Activated CD4-positive, alpha-beta T cell treated with anti-CD3 and anti-CD28 coated beads, Interleukin-2, amount 50 U/mL, for 48 hours (primary cell): ENCODE measurements at places on chromosomes 3 and 15.

- no peak for DNase-seq
Observed at GRCh38 chr3:169657351-169658124, 6.0 kb downstream of the MECOM start.

DNA sequence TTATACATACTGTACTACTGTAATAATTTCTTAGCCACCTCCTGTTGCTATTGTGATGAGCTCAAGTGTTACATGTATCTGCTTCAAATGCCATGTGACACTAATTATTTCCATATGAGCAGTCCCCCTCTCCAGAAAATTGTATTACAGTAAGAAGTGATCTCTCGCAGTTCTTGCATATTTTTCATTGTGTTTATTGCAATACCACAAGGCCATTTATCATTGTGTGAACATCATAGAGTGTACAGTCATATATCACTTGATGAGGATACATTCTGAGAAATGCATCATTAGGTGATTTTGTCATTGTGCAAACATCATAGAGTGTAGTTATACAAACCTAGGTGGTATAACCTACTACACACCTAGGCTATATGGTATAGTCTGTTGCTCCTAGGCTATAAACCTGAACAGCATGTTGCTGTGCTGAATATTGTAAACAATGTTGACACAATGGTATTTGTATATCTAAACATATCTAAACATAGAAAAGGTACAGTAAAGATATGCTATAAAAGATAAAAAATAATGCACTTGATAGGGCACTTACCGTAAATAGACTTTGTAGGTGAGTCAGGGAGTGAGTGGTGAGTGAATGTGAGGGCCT, 189.6 kb upstream of the MLF1 start:
- DNase-seq = no peak

DNA sequence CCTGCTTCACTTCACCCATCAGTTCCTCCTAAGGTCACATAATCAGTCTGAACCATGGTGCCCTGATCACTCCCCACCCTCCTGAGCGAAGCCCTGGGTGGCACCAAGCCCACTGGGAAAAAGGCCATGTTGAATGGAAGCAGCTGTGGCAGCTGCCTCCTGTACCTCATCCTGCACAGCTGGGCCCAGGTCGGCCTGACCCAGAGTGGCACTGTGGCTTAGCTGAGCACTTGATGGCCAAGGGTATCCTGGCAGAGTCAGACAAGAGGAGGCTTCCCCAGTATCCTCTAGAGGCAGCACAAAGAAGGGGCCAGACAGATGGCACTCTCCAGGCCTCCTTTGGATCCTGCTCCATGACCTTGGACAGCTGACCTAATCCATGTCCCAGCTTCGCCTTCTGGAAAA, 68.4 kb downstream of the TLE3 start:
- no peak for DNase-seq

DNA sequence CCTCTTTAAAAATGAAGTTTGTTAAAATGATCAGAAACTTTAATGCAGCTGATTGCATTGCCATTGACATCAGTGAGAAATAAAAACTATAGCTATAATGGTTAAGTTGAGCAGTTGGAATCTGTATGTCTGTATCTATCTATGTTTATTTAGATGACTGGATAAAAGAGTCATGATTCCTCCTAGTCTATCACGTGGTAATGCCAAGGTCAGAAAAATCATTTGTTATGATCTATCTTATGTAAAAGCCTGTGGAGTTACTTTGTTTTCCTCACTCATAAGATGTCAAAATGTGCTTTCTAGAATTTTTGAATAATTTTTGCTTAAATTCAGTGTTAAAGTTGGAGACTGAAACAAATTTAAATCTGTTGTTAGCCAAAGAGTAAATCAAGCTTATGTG, 63.3 kb downstream of the MBNL1 start:
- DNase-seq = no peak

DNA sequence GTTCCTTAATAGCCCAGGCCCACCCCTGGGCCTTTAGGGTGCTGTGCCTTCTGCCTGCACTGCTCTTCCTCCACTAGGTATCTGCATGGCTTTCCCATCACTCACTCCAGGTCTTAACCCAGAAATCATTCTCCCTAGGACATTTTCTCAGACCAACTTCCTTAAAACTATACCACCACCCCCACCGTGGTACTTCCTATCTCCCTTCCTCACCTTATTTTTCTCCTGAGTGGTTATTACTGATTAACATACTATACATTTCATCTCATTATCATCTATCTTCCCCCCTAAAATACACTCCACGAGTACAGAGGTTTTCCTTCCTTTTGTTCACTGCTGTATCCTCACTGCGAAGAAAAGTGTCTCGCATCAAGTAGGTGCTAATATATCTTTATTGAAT, 115.2 kb downstream of the ANO10 start:
- DNase-seq = no peak

DNA sequence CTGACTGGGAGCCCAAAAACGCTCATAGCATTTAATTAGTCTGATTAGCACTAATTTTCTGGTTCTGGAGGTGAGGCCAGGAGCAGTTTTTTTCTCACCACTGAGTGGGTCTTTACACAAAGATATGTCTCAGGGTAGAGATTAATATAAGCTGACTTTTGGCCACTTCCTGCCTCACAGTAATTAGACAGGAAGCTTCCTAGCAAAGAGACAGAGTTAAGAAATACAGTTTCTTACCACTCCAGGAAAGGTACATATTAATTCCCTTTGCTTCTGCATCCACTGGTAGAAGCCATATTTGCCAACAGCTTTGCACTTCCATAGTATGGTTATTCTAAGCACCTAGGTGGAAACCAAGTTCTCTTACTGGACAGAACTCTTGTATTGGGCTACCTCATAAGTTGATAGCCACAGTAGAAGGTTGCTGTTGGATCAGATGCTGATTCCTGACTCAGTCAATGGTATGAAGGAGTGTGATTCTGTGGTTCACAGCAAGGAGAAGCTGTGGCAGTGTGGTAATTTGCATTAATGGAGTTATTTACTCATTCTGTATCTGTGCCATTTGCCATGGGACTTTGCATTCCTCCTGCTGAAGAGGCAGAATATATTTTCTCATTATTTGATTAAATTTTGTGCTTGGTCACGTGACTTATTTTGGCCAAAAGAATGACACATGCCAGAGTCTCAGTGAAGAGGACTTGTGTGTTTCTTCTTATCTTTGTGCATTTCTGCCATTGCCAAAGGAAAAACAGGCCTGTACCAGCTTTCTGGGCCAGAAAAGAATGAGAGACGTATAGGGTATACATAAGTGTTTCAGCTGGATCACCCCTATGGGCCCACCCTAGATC, 17.5 kb upstream of the ZBTB20 start:
- no peak for DNase-seq

GRCh38 chr3:152040319-152040718, 166.9 kb downstream of the SUCNR1 start:
- DNase-seq = no peak

DNA sequence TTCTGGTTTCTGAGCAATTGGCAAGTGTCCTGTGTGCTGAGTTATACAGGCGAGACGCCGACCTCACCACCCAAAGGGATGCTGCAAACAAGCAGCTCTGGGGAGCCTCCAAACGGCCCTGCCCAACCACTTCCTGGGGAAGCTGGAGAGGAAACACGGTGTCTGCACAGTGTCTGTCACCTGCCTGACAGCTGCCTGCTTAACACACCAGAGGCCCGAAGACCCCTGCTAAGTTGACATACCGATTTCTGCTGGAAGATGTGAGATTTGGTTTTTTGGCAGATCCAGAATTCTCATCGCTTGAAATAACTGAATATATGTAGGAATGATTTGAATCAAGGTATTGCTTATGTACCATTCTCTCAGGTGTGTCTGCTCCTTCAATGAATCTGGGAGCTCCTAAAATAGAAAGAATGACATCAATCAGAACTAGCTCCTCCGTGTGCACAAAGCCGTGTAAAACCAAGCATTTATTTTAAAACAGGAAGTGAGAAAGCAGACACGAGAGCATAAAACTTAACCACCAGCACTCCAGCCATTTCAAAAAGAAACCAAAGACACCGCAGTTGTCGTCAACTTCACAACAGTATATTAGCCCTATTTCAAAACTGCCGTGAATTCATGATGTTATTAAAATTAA, 27.2 kb downstream of the LRRC2 start:
- DNase-seq = peak; percentile 63

- no peak for DNase-seq
Observed at GRCh38 chr3:60931452-60931851, 319.8 kb downstream of the FHIT start.

GRCh38 chr3:119527714-119528113, 29.4 kb downstream of the TIMMDC1 start:
- no peak for DNase-seq

DNA sequence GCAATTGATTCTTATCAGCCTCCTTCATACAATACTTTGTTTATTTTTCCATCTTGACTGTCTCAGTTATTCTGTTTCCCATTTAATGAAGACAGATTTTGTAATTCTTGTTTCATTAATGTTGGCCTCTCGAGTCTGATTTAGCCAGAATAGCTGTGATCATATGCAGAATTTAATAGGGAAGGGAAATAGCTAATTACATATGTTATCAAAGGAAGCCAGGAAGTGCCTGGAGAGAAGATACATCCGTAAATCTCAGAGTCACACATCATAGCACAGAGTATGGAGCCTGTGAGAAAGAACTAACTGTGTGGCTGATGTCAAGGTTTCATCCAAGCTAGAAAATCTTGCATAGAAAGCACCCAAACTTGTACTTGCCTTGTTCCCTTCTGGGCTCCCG, 288.9 kb upstream of the SLCO3A1 start:
- no peak for DNase-seq

DNA sequence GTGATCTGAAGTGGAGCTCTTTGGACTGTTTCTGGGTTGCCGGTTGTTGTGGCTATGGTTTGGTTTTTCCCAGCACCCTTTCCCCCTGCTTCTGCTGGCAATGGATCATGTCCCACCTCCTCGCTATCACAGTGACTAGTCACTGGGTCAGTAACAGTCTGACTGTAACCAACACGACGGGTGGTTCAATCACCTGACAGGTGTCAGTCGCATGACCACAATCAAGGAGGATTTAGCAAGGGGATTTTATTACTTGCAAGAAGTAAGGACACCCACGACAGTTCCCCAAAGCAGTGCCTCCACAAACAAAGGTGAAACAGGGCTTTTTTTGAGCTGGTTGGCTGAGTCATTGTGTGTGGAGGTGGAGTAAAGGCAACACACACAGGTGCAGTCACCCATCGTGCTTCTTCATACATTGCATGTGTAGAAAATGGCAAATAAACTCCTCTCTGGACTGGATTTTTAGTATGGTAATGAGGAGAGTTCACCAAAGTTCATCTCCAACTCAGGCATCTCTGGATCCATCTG, 58.8 kb upstream of the FAM3D start:
- DNase-seq = no peak

- DNase-seq = no peak
Observed at GRCh38 chr3:133701435-133702358, 40.0 kb upstream of the TOPBP1 start.

DNA sequence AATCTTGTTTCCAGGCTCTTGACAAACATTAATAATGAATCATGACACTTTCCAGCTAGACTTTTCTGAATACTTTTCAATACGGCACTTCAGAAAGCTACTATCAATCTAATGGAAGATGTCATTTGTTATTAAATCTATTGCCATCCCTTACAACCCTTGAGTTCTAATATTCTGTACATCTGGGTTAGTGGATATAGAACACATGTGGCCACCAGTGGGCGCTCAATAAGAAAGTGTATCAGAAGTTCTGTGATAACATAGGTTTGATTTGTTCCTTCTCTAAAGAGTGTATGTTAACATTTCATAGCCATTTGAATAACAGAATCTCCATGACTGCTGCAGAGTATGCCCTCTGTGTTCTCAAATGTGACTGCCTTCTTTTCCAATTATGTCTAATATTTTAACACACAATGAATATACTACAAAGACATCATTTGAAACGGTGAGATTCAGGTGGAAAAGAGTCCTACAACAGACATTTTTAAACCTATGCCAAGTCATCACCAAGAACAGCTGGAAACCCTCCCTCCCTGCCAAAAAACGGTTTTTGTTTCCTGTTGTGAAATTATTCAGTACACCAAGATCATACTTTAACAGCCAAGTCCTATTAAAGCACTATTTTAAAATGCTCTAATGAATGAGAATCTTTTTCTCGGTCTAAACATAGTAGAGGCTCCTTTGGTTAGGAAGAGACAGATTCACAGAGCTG, 22.2 kb downstream of the ALDH1A2 start:
- peak; percentile 44 for DNase-seq
